ENCODE measurements at places on chromosomes 1 and 21.

DNA sequence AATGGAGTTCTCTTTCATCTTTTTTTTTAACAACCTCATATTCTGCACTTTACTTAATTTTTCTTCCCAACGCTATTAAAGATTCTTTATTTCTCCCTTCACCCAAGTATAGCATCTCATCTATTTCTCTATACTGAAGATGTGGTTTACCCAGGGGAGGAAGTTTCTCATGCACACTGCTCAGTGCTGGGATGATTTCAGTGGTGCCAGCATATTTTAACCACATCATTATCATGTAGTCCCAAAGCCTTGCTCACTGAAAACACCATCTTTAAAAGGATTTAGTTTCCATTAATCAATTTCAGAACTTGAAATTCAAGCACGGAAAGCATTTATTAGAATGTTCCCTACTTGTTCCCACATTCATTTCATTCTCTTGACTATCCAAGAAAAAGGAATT is 725.7 kb downstream of the USP25 start:
- no peak overlapping the region for H3K27ac ChIP-seq
- ATAC-seq = no peak
- H3K27me3 ChIP-seq = no peaks in the 10 kb centered on the region
- H3K4me3 ChIP-seq = no peak overlapping the region
- no peaks in the 10 kb centered on the region for H3K4me1 ChIP-seq
- H3K36me3 ChIP-seq = no peaks in the 10 kb centered on the region

- no peaks in the 10 kb centered on the region for H3K36me3 ChIP-seq
- no peak overlapping the region for H3K4me3 ChIP-seq
- H3K27me3 ChIP-seq = no peaks in the 10 kb centered on the region
- H3K27ac ChIP-seq = no peak overlapping the region
- no peak for ATAC-seq
These were observed 318.9 kb downstream of the OMA1 start for GRCh38 chr1:58227604-58228003.

GRCh38 chr1:147486876-147487656 is 54.2 kb upstream of the BCL9 start:
- H3K4me3 ChIP-seq = no peak overlapping the region
- peaks cover 15% of the 10 kb centered on the region for H3K27me3 ChIP-seq
- no peaks in the 10 kb centered on the region for H3K36me3 ChIP-seq
- no peak for ATAC-seq

GRCh38 chr1:157968946-157969345 is 24.5 kb upstream of the KIRREL1 start:
- ATAC-seq = no peak
- H3K27ac ChIP-seq = no peak overlapping the region
- H3K27me3 ChIP-seq = peaks cover 16% of the 10 kb centered on the region
- no peaks in the 10 kb centered on the region for H3K36me3 ChIP-seq
- H3K4me3 ChIP-seq = no peak overlapping the region

GRCh38 chr1:206754011-206754410 is 16.6 kb upstream of the IL19 start:
- no peak for ATAC-seq
- H3K27ac ChIP-seq = no peak overlapping the region
- no peaks in the 10 kb centered on the region for H3K36me3 ChIP-seq

DNA sequence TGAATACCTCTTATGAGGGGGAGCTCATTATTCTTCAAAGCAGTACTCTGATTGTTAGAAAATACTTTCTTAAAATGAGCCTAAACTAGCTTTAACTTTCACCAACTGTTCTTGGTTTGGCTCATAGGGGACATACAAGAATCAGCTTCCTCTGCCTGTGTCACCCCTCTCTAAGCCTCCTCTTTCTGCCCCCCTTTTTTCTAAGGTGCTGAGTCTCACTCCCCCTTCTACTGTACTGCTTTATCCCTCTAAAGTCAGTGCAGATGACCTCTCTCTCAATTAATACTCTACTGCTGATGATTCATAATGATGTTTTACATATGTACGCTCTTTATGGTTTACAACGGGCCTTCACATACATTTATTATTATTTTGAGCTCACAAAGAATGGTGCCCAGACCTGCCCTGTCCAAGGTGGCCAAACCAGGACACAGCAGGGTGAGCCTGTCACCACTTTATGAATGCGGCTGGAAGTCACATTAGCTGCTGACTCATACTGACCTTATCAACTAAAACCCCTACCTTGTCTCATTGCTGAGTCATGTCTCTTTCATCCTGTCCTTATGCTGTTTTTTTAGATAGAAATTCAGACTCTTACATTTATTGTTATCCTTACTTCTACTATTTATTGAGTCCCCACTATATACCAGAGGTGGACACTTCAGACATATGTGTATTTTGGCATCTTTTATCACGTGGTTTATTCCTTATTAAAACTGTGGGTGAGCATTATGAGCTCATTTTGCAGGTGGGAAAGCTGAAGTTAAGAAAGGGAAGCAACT is 126.9 kb downstream of the RNF220 start:
- H3K36me3 ChIP-seq = no peaks in the 10 kb centered on the region
- no peak overlapping the region for H3K4me3 ChIP-seq
- no peaks in the 10 kb centered on the region for H3K4me1 ChIP-seq

Data from stimulated activated memory B cell treated with anti-CD40 and anti-IgM and Interleukin-4, amounts not matched to agents 10 μg/mL and 1 μg/mL and 100 μg/mL, for 72 hours (primary cell).